ENCODE measurements at places on chromosomes 12 and 14. TPM values are rescaled to one million over a fixed set of nuclear protein-coding genes. Genes with fewer than 3 reads are reported as not detected.

GRCh38 chr14:22477569-22478194, 111.3 kb downstream of the DAD1 start:
- peaks cover 77% of the 10 kb centered on the region for H3K4me1 ChIP-seq
- no peak overlapping the region for H3K4me3 ChIP-seq
- DNase-seq, result no peak

GRCh38 chr12:9169979-9170634, 38.1 kb downstream of the PZP start:
- H3K4me3 ChIP-seq, result no peak overlapping the region
- H3K36me3 ChIP-seq, result peaks cover 18% of the 10 kb centered on the region
- DNase-seq, result no peak
- no peak overlapping the region for H3K27ac ChIP-seq

- H3K4me3 ChIP-seq, result no peak overlapping the region
- H3K36me3 ChIP-seq, result no peaks in the 10 kb centered on the region
- peaks cover 3% of the 10 kb centered on the region for H3K4me1 ChIP-seq
- no peaks in the 10 kb centered on the region for H3K27me3 ChIP-seq
- no peak for DNase-seq
Measured at GRCh38 chr12:101902641-101903040, 25.3 kb downstream of the DRAM1 start.

Gene GLIPR1L1
- not detected for total RNA-seq

- H3K4me3 ChIP-seq, result no peak overlapping the region
- no peaks in the 10 kb centered on the region for H3K27me3 ChIP-seq
- H3K27ac ChIP-seq, result no peak overlapping the region
- peaks cover 24% of the 10 kb centered on the region for H3K4me1 ChIP-seq
- DNase-seq, result no peak
Measured at GRCh38 chr12:123715195-123715594, 3.0 kb downstream of the ATP6V0A2 start.

- DNase-seq, result no peak
- peaks cover 3% of the 10 kb centered on the region for H3K36me3 ChIP-seq
- H3K27ac ChIP-seq, result no peak overlapping the region
- H3K4me3 ChIP-seq, result no peak overlapping the region
- H3K27me3 ChIP-seq, result no peaks in the 10 kb centered on the region
Measured at GRCh38 chr14:93010522-93011140, 87.7 kb downstream of the CHGA start.

Gene ANKRD33
- total RNA-seq, result not detected

GRCh38 chr14:34013721-34014060, 62.8 kb upstream of the EGLN3 start:
- H3K4me3 ChIP-seq, result no peak overlapping the region
- H3K27ac ChIP-seq, result no peak overlapping the region
- H3K27me3 ChIP-seq, result no peaks in the 10 kb centered on the region

GRCh38 chr12:77294016-77294415, 228.6 kb upstream of the E2F7 start:
- DNase-seq, result no peak
- H3K4me1 ChIP-seq, result no peaks in the 10 kb centered on the region
- H3K4me3 ChIP-seq, result no peak overlapping the region
- H3K36me3 ChIP-seq, result no peaks in the 10 kb centered on the region

- no peak for DNase-seq
- H3K4me3 ChIP-seq, result no peak overlapping the region
- no peaks in the 10 kb centered on the region for H3K27me3 ChIP-seq
- H3K27ac ChIP-seq, result no peak overlapping the region
Measured at GRCh38 chr12:122407208-122407607, 15.3 kb downstream of the CLIP1 start.

DNA sequence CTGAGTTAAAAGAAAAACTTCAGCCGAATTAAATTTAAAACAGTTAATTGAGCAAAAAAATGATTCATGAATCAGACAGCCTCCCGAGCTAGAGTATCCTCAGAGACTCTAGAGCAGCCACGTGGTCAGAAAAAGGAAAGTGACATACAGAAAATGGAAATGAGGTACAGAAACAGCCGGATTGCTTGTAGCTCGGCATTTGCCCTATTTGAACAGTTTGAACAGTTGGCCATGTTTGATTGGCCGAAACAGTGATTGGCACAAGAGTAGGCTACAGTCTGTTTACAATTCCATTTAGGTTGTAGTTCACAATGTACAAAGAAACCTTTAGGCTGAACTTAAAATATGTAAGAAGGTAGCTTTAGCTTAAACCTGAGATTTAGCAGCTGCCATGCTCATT, 12.9 kb upstream of the OXA1L start:
- no peak for DNase-seq
- no peak overlapping the region for H3K27ac ChIP-seq
- H3K36me3 ChIP-seq, result no peaks in the 10 kb centered on the region
- H3K4me3 ChIP-seq, result no peak overlapping the region
- no peaks in the 10 kb centered on the region for H3K27me3 ChIP-seq

- H3K27me3 ChIP-seq, result no peaks in the 10 kb centered on the region
- DNase-seq, result no peak
- no peak overlapping the region for H3K27ac ChIP-seq
Measured at GRCh38 chr12:101784376-101784775, 45.1 kb upstream of the SYCP3 start.

Gene LRTM2
- total RNA-seq, result not detected

GRCh38 chr12:51369581-51369980, 21.6 kb downstream of the GALNT6 start:
- H3K27ac ChIP-seq, result peak overlapping the region; percentile 72
- H3K4me3 ChIP-seq, result no peak overlapping the region
- no peak for DNase-seq
- H3K4me1 ChIP-seq, result peaks cover 30% of the 10 kb centered on the region

Gene TMTC1
- total RNA-seq, result 0.50 TPM

Gene RIMBP2
- total RNA-seq, result not detected

GRCh38 chr14:64800000-64800399, 79.7 kb downstream of the SPTB start:
- H3K4me1 ChIP-seq, result no peaks in the 10 kb centered on the region
- no peaks in the 10 kb centered on the region for H3K36me3 ChIP-seq
- DNase-seq, result no peak
- H3K4me3 ChIP-seq, result no peak overlapping the region

DNA sequence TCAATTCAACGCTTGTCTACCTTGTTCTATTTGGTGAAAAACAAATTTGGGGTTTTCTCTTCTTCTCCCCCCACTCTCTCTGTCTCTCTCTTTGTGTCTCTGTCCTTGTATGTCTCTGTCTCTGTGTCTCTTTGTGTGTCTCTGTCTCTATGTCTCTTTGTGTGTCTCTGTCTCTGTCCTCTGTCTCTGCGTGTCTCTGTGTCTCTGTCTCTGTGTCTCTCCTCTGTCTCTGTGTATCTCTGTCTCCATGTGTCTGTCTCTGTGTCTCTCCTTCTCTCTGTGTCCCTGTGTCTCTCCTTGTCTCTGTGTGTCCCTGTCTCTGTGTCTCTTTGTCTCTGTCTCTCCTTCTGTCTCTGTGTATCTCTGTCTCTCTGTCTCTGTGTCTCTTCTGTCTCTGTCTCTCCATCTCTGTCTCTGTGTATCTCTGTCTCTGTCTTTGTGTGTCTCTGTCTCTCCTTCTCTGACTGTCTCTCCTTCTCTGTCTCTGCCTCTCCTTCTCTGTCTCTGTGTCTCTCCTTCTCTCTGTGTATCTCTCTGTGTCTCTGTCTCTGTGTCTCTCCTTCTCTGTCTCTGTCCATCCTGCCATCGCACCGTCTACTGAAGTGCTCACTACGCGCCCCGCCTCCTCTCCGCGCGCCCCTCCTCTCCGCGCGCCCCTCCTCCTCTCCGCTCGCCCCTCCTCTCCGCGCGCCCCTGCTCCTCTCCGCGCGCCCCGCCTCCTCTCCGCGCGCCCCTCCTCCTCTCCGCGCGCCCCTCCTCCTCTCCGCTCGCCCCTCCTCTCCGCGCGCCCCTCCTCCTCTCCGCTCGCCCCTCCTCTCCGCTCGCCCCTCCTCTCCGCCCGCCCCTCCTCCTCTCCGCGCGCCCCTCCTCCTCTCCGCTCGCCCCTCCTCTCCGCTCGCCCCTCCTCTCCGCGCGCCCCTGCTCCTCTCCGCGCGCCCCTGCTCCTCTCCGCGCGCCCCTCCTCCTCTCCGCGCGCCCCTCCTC, 12.8 kb downstream of the LRCOL1 start:
- no peaks in the 10 kb centered on the region for H3K36me3 ChIP-seq
- no peak overlapping the region for H3K27ac ChIP-seq
- H3K4me3 ChIP-seq, result peak overlapping the region; percentile 27
- peaks cover 24% of the 10 kb centered on the region for H3K4me1 ChIP-seq
- H3K27me3 ChIP-seq, result peaks cover 3% of the 10 kb centered on the region

- no peaks in the 10 kb centered on the region for H3K4me1 ChIP-seq
- no peak for DNase-seq
- H3K4me3 ChIP-seq, result no peak overlapping the region
Measured at GRCh38 chr12:45008211-45008610, 42.7 kb downstream of the DBX2 start.

Gene PTPN11
- total RNA-seq, result 57.3 TPM

GRCh38 chr12:3293446-3294161, 197.4 kb upstream of the PRMT8 start:
- H3K36me3 ChIP-seq, result no peaks in the 10 kb centered on the region
- H3K27ac ChIP-seq, result no peak overlapping the region
- DNase-seq, result no peak
- H3K4me3 ChIP-seq, result no peak overlapping the region
- H3K4me1 ChIP-seq, result no peaks in the 10 kb centered on the region

DNA sequence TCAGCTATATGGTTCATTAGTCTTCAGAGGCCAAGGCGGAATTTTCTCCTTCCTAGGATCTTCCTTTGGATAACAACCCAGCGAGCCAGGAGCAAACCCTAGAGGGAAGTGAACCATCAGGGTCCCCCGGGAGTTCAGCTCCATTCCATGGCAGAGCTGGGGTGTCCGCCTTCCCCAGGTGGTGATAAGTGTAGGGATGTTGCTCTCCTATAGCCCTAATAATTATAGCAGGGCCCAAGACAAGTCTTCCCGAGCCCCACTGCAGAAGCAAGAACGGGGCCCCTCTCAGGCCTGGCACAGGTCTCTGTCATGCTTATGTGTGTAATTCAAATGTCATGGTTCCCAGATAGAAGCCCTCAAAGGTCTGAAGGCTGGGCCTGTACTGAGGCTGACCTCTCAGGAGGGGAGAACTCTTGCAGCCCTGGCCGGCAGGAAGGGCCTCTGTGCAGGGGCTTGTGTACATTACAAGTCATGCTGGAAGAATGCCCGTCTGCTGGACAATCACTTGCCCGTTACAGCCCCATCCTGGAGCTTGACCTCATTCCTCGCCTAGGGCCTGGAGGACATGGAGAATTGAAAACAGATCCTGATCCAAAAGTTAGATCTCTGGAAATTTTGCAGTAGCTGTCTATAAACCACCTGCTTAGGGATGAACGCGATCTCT, 17.3 kb downstream of the LRTM2 start:
- DNase-seq, result no peak
- no peak overlapping the region for H3K4me3 ChIP-seq
- H3K27ac ChIP-seq, result no peak overlapping the region
- peaks cover 3% of the 10 kb centered on the region for H3K4me1 ChIP-seq
- H3K27me3 ChIP-seq, result no peaks in the 10 kb centered on the region
- H3K36me3 ChIP-seq, result no peaks in the 10 kb centered on the region

DNA sequence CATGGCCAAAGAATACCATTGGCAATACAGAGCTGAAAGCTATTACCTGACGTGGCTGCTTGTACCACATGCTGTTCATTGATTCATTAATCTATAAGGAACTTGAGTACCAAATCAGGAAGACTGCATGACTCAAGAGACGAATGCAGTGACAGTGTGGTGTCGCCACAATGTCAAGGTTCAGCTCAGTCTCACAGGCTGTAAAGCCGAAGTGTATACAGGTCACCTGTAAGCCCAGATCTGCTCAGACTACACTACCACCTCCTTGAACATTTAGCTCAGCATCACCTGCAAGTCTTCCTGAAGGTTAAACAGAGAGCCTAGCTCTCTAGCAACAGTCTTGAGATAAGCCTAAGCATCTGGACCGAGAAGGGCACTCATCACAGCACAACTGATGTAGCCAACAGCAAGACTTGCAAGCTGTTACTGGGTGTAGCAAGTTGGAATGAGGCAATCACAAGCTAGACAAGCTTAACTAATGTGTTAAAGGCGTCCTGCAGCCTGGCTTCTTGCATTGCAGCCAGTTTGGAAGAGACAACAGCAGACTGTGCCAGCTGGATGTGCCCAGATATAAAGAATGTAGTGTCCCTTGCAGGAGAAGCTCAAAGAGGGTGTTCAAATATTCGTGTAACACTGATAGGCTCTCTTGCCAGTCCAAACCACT, 21.0 kb downstream of the TMTC1 start:
- H3K36me3 ChIP-seq, result no peaks in the 10 kb centered on the region
- H3K27ac ChIP-seq, result no peak overlapping the region
- DNase-seq, result no peak
- no peaks in the 10 kb centered on the region for H3K27me3 ChIP-seq
- no peaks in the 10 kb centered on the region for H3K4me1 ChIP-seq

Gene DIO3
- not detected for total RNA-seq

DNA sequence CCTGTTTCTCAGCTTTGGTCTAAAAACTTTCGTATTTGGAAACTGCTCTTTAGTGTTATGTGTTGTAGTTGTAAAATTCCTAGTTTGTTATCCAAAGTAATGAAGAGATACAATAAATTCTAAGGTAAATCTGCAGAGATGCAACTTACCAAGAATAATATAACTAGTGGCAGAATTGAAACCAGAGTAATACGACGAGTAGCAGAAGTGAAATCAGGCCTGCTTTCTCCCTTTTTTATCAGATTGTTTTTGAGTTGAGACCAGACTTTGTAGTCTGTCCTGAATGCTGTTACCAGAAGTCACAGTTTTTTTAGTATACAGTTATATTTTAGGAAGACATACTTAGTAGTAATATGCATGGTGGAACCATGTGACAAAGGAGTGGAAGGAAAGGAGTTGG, 12.5 kb downstream of the PAPOLA start:
- no peaks in the 10 kb centered on the region for H3K27me3 ChIP-seq
- H3K4me3 ChIP-seq, result no peak overlapping the region
- H3K27ac ChIP-seq, result no peak overlapping the region
- H3K36me3 ChIP-seq, result no peaks in the 10 kb centered on the region

DNA sequence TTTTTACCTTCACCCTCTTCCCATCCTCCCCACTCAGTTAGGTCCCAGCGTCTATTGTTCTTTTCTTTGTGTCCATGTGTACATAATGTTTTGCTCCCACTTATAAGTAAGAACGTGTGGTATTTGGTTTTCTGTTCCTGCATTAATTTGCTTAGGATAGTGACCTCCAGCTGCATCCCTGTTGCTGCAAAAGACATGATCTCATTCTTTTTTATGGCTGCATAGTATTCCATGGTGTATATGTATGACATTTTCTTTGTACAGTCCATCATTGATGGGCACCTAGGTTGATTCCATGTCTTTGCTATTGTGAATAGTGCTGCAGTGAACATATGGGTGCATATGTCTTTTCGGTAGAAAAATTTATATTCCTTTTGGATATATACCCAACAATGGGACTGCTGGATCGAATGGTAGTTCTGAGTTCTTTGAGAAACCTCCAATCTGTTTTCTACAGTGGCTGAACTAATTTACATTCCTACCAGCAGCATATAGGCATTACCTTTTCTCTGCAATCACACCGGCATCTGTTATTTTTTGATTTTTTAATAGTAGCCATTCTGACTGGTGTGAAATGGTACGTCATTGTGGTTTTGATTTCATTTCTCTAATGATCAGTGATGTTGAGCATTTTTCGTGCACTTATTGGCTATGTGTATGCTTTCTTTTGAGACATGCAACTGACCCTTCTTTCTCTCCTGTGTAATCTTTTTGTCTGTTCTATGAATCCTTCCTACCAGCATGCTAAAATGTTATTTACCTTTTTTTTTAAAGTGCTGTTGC, 279.7 kb upstream of the AMIGO2 start:
- peak overlapping the region; percentile 97 for H3K27ac ChIP-seq
- no peak for DNase-seq
- H3K27me3 ChIP-seq, result no peaks in the 10 kb centered on the region
- no peaks in the 10 kb centered on the region for H3K36me3 ChIP-seq
- no peak overlapping the region for H3K4me3 ChIP-seq
- peaks cover 36% of the 10 kb centered on the region for H3K4me1 ChIP-seq
